ENCODE measurements at places on chromosomes 16 and 17.
A peak's percentile ranks its signal among the peaks of the same experiment; 100 is the strongest.

GRCh38 chr17:39981766-39982375 is 1.3 kb downstream of the PSMD3 start:
- no peak for DNase-seq

DNA sequence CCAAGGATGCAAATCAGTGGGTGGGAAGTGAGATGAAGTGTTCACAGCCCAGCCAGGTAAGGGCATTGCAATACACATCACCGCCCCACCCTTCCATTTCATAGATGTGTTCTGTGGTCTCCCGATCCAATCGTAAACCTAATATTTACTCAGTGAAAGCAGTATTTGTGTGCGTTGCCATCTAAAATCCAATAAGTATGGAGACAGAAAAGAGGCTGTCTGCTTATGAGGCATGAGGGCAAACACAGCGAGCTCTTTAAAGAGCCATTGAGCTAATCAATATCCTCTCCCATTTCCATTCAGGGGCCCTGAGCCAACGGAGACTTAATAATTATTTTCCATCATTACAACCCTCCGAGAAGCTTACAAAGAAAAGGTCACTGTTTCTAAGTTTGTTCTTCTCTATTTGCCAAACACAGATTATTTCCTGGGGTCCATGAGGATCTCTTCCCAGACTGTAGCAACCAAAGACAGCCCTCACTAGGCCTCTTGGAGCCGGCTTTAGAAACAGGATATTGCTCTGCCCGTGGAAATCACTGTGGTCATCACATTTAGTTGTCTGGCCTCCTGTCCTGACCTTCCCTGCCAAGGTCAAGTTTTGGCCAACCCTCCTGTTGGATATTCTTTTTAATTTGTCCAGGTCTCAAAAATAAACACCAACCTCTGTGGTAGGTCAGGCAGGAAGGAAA is 120.1 kb downstream of the SLC39A11 start:
- DNase-seq, result no peak

- no peak for DNase-seq
Measured at GRCh38 chr17:55825213-55825612, 74.4 kb downstream of the PCTP start.

- no peak for DNase-seq
Measured at GRCh38 chr16:19196871-19197270, 28.8 kb downstream of the SYT17 start.

DNA sequence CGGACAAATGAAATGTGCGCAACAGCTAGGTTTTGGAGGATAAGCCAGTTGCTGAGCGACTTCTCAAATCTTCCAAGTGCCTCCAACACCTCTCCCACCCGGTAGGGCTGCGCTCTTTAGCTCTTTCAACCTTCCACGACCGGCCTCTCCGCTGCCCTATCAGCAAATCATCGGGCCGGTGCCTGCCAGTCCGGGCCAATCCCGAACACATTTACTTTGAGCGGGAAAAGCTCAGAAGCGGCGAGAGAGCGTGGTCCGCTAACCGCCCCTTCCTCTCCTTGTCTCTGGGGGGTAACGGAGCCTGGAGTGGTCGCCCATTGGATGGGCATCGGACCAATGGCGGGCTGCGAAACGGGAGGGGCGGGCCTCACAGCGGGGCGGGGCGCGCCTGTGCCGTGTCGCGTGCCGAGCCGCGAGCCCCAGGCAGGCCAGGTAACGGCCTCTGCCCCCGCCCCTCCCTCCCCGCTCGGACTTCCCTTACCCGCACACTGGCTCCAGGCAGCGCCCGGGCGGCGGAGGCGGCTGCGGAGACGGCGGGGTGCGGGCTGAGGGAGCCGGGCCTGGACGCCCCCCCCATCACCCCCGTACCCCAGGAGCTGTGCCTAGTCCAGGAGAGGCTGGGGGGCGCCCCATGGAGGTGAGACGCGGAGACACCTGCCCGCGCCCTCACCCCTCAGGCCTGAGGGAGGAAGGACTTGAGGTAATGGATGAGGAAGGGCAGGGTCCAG is at the start of gene MEIOC:
MEIOC (plus strand) TSS at position 486 of the 728 bp plus-strand sequence; CDS start at position 632, 146 bp downstream.
- no peak for DNase-seq

DNA sequence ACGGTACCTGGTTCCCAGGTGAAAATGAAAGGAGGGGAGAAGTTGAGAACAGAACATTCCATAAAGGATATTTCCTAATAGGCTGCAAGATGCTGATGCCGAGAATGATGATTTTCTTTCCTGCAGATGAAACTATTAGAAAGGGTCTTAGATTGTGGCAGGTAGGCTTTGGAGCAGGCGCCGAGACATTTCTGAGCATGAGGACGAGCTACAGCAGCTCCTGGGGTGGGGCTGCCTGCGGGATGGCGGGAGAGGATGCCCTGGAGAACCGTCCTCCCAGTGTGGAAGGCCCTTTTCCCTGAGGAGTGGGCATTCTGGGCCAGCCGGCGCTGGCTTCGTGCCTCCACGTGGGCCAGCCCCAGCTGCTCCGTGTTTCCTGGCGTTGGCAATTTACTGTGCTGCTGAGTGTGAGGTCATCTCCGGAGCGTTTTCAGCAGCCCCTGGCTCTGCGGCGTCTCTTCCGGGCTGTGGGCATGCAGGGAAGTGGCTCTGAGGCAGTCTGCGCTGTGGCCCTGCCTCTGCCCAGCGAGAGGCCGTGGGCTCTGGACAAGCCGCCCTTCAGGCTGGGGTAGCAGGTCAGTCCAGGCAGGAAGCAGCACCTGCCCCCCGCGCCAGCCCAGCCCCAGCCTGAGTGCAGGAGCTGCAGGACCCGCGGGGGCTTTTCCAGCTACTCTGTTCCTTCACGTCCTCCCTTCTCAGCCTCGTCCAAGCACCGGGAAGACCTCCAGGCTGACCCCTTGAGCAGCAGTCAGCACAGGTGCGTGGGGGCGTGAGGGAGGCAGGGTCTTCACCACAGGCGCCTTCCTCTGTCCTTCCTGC is 12.2 kb downstream of the ENGASE start:
- DNase-seq, result no peak

DNA sequence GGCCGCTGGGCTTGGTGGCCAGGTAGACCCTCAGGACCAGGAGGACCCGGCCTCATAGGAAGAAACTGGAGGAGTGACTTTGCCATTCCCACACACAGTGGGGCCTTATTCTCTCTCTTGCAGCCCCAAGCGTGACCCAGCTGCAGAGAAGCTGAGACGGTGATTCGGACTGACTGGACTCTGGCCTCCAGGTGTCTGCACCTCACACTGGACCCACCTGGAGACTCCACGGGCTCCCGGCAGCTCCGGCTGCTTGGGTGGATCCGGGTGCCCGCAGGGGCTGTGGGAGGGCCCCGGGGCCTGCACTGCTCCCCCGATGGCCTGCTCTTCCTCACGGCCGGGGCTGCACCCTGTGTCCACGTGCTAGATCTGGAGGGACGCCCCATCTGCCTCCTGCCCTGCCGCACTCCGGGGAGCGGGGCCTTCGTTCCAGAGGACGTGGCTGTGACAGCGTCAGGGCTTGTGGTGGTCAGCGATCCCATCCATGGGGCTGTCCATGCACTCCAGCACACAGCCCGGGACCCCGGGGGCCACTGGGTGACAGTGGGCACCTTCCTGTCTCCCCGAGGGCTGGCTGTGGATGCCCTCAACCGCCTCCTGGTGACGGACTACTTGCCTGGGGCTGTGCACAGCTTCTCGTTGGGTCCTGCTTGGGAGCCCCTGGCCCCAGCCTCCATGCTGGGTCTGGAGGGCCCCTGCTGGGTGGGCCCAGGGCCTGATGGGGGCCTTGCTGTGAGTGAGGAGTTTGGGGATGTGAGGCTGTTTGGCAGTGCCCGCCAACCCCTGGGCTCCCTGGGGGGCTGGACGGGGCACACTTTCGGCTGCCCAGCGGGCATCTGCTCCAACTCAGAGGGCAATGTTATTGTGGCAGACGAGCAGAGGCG is 810 bp downstream of the NHLRC4 start:
- DNase-seq, result no peak

- peak; percentile 96 for DNase-seq
Measured at GRCh38 chr17:40068917-40069750, 6.4 kb downstream of the THRA start.

GRCh38 chr17:36204724-36205500 is 6.0 kb upstream of the CCL4L2 start:
- DNase-seq, result peak; percentile 37

GRCh38 chr17:19398301-19399181 is 11.6 kb upstream of the MFAP4 start:
- DNase-seq, result no peak

Measured in esophagus muscularis mucosa (tissue), 4 donors.